Body of pancreas (tissue), 4 donors: ENCODE measurements at places on chromosomes 16 and 17.

DNA sequence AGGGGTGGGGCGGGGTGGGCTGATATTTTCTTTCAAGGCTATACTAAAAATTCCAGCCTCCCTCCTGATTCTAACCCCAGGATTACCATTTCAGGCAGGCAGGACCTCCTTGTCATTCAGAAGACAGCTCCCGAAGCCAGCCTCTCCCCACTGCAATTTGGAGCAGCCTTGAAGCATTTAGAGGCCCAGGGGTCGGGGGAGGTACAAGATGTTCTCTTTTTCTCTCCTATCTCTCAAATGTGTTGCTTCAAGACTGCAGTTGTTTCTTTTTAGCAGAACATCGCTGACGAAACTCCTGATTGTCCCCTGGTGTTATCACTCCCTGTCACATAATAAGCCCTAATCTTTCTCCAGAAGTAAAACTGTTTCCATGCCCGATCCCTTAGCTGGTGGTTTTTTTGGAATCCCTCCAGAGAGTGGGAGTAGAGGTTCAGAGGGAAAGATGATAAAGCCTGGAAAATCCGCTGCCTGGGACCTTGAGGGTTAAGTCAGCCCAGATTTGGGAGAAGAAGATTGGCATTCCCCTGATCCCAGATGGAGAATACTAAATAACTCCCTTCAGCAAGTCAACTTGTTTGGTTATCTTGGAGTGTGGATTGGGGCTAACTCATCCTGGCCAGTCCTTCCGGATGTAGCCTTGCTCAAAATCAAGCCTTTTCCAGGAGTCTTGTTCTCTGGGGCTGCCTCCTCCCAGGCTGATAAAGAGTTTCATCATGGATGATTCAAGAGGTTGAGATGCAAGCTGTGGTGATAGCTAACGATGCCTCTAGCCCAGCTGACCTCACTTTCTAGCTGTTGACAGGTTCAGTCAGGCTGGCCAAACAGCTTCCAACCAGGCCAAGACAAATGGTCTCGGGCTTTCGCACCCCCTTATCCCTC lies 71.3 kb downstream of the SOX9 start:
- no peak for DNase-seq

GRCh38 chr17:77167472-77168306 lies 26.9 kb downstream of the SEC14L1 start:
- DNase-seq = no peak

DNA sequence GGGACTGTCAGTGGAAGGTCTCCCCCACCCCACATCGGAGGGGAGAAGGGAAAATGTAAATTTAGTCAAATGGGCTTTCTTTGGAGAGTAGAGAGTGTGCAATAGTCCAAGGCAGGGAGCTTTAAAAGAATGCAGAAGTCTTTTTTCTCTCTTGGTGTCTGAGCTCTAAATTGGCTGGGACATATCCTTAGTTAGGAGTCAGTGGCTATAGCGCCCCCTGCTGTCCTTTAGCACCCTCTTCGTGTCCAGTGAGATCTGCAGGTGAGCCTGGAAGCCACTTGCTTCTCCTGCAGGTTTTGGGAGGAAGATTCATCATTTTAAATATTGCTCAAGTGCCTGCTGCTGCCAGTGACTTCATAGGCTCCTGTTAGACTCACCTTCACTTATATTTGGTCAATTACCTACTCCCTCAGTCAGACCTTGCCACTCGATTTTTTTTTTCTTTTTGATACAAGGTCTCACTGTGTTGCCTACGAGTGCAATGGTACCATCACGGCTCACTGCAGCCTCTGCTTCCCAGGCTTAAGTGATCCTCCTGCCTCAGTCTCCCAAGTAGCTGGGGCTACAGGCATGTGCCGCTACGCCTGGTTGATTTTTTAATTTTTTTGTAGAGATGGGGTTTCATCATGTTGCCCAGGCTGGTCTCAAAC lies 174.8 kb downstream of the PRKCB start:
- peak; percentile 86 for DNase-seq

- DNase-seq = peak; percentile 67
Measured at GRCh38 chr17:37726891-37727675, 17.8 kb downstream of the HNF1B start.

- no peak for DNase-seq
Measured at GRCh38 chr16:11788914-11789313, 8.1 kb downstream of the ZC3H7A start.

DNA sequence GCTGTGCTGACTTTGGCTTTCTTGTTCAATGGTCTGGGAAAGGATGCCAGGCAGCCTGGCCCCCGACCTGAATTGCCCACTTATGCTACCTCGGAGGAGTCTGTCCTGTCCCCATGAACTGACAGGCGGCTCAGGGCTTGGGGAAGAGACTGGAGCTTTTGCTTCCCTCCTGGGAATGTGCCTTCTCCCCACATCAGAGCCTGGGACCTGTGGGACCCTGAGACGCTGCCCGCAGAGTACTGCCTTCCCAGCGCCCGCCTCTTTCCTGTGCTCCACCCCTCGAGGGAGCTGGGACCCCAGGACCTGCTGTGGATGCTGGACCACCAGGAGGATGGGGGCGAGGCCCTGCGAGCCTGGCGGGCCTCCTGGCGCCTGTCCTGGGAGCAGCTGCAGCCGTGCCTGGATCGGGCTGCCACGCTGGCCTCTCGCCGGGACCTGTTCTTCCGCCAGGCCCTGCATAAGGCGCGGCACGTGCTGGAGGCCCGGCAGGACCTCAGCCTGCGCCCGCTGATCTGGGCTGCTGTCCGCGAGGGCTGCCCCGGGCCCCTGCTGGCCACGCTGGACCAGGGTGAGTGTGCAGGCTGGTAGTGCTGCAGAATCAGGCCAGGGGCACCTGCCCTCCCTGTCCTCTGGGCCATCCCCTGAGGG lies 18.5 kb downstream of the FCSK start:
- DNase-seq = no peak

- peak; percentile 51 for DNase-seq
Measured at GRCh38 chr16:24993722-24994686, 21.2 kb downstream of the ARHGAP17 start.

DNA sequence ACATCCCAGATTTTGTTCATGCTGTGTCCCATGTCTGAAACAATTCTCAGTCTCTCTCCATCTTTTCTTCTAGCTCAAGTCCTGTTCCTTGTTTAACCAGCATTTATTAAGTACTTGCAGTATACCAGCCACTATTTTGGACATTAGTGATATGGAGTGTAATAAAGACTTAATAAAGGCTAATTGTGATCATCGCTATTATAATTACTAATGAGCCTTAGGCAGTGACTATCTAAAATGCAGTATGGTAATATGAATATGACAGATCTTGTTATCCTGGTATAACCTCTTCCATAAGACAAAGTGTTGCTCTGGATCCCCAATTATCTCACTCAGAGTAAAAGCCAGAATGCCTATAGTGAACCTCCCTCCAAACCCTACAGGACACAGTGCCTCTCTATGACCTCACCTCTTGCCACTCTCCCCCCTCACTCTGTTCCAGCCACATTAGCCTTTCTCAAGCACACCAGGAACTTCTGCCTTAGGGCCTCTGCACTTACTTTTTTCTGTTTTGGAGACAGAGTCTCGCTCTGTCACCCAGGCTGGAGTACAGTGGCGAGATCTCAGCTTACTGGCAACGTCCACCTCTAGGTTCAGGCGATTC lies 1.8 kb upstream of the FLOT2 start:
- DNase-seq = no peak

GRCh38 chr16:55031481-55031880 lies 100.8 kb downstream of the IRX5 start:
- no peak for DNase-seq

DNA sequence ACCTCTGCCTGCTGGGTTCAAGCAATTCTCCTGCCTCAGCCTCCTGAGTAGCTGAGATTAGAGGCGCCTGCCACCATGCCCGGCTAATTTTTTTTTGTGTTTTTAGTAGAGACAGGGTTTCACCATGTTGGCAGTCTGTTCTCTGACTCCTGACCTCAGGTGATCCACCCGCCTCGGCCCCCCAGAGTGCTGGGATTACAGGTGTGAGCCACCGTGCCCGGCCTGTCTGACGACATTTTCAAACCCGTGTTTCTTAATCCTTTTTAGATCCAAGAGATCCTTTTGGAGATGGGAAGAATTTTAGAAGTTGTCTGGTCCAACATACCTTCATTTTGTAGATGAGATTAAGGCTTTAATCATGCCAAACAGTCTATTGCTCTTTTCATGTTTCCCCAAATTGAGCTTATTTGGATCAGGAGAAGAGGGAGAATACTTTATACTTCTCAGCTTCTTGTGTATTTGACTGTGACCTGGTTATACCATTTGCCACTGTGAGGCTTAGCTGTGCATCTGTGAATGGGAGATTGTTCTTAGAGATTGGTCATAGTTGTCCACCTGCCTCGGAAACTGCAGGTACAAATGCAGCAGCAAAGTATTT lies 25.8 kb downstream of the USP10 start:
- DNase-seq = no peak

- DNase-seq = no peak
Measured at GRCh38 chr16:9650284-9650683, 531.9 kb downstream of the GRIN2A start.

DNA sequence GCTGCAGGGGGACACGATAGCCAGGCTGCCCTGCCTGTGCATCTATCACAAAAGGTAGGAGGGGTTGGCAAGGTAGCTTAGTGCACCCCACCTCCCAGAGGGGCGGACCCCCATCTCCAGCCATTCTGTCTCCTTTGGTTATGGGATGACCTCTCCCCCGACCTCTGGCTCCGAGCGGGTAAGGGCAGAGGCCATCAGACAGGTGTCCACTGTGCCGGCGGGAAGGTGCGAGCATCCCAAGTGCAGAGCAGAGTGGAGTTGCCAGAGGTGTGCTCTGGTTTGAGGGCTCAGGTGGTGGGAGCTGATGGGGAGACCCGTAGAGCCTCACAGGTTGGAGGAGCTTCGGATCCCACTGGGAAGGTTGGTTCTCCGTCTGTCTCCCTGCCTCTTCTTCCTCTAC lies 11.7 kb downstream of the LDHD start:
- no peak for DNase-seq

DNA sequence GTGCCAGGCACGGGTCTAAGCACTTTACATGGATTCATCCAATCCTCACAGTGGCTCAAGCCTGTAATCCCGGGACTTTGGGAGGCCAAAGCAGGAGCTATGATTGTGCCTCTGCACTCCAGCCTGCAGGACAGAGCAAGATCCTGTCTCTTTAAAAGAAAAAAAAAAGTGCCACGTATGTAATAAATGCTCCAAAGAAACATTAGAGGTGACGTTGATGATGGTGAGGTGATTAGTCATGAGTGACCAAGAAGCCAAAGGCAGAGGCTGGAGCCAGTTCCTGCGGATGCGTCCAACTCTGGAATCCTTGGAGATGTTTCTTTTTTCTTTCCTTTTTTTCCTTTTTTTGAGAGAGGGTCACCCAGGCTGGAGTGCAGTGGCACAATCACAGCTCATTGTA lies 59.4 kb upstream of the SIAH1 start:
- no peak for DNase-seq

GRCh38 chr17:73340093-73340596 lies 28.3 kb upstream of the CDC42EP4 start:
- no peak for DNase-seq

DNA sequence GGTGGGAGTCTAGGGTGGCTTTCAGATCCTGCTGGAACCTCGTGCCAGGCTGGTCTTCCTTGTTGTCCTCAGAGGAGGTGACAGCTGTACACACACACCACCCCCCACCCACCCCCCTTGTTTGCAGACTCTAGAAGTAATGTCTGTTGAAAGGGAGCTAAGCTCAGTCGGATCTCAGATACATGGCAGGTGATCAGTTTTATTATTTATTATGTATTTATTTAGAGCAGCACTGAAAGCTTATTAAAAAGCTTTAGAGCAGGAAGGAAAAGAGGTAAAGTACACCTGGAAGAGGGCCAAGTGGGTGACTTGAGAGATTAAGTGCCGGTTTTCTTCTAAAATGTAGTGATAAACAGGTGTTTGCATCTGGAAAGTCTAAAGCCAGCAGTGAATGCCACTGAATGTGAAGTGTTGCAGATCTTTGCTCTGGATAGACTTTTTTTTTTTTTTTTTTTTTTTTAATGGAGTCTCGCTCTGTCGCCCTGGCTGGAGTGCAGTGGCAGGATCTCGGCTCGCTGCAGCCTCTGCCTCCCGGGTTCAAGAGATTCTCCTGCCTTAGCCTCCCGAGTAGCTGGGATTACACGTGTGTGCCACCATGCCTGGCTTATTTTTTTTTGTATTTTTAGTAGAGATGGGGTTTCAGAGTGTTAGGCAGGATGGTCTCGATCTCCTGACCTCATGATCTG lies 40.2 kb downstream of the FOXK2 start:
- DNase-seq = no peak

DNA sequence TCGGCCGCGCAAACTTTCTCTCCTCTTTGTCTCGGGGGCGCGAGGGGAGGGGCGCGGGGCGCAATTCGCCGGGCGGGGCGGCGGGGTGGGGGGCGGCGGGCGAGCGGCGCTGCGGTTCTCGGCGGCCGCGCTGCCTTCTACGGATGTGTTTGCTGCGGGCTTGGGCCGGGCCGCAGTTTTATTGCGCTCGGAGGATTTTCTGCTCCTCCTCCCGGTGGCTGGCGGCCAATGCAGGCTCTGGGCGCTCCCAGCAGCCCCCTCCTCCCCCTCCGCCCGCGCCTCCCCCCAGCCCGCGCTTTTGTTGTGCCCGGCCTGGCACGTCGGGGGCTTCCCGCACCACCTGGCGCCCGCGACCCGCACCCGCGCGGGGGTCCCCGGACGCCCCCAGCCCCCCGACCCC lies at the start of gene TIMP2:
TSS of gene TIMP2 (minus strand) at position 154 of the 400 bp plus-strand sequence. CDS start 299 bp downstream, outside the sequence.
- DNase-seq = peak; percentile 91

DNA sequence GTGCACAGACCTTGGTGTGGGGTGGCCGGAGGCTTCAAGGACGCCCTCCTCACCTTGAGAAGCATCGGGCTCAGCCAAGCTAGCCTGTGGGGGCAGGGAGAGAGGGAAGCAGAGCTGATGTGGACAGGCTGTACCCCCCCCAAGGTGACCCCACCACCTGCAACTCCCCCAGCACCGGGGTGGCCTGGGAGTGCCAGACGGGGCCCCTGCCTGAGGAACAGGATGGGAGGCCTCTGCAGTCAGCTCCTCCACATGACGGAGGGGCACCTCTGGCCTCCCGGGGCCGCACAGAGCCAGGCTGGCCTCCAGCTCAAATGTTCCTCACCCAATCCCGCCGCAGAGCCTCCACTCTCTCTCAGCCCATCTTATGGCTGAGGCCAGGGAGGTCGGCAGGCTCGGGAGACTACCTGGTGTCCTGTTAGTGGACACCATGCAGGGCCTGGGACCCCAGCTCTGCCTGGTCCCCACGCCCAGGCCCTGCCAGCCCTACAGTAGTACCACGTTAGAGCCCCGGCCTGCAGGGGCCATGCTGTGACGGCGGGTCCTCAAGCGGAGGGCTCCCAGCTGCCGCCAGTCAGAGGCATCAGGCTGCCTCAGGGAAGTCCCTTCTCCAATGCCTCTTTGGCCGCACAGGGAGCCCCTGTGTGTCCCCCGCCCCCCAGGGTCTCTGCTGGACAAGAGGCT lies 19.4 kb upstream of the SLC38A10 start:
- DNase-seq = no peak

GRCh38 chr16:12677502-12677901 lies 126.2 kb downstream of the CPPED1 start:
- DNase-seq = no peak

- peak; percentile 15 for DNase-seq
Measured at GRCh38 chr17:16398270-16399267, 16.8 kb upstream of the TRPV2 start.

DNA sequence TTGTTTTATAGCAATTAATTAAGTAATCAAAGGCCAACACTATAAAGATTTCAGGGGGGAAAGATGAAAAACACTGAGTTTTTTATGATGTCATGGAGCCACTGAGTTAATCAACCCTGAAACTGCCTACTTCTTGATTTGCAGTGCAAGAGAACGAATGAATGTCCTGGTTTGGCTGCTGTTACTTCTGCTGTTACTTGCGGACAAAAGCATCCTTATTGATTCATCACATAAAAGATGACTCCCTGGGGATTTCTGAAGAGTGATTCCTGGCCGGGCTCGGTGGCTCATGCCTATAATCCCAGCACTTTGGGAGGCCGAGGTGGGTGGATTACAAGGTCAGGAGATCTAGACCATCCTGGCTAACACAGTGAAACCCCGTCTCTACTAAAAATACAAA lies 10.9 kb upstream of the SPNS3 start:
- no peak for DNase-seq
